ENCODE measurements at places on chromosomes 16 and 17. TPM values are rescaled to one million over a fixed set of nuclear protein-coding genes. Genes with fewer than 3 reads are reported as not detected.

The GLIS2 gene
- 58.6 TPM for total RNA-seq

The PTGES3L gene
- total RNA-seq, result 0.35 TPM

The TSPAN10 gene
- total RNA-seq, result 1.1 TPM

DNA sequence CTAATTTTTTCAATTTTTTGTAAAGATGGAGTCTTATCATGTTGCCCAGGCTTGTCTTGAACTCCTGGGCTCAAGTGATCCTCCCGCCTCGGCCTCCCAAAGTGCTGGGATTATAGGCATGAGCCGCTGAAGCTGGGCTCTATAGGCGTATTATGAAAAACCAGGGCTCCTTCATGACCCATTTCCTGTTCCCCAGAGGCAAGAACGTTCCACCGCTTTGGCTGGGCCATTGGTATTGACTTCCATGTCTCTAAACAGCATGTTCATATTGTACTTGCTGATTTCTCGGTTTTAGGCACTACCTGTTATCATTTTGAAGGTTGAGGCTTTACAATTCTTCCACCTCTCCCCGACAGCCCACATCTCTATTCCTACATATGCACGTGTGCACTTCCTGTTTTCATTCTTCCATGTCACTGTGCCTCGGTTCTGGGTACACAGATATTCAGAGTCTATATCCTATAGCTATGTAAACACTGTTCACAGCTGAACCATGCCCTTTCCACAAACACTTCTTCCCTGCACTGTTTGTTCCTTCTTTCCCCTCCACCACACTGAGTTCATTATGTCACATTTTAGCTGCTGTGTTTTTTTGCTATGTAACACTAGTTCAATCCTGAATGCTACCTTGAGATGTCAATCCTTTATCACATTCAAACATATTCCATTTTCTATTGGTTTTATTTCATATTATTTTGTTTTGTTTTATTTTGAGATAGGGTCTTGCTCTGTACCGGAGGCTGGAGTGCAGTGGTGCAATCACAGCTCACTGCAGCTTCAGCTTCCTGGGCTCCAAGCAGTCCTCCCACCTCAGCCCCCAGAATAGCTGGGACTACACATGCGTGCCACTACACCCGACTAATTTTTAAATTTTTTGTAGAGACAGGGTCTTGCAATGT, 16.8 kb upstream of the MAPK3 start:
- DNase-seq, result no peak

- no peak for DNase-seq
Measured at GRCh38 chr17:72270273-72270924, 149.6 kb downstream of the SOX9 start.

GRCh38 chr16:85077576-85078125, 34.6 kb downstream of the CIBAR2 start:
- no peak for DNase-seq

GRCh38 chr17:33901085-33901484, 354.0 kb upstream of the CCL2 start:
- DNase-seq, result no peak

GRCh38 chr16:84504420-84505248, at the start of gene MEAK7:
TSS of gene MEAK7 (minus strand) at chr16:84504659. CDS start at chr16:84498086, 6,573 bp downstream.
- peak; percentile 99 for DNase-seq

DNA sequence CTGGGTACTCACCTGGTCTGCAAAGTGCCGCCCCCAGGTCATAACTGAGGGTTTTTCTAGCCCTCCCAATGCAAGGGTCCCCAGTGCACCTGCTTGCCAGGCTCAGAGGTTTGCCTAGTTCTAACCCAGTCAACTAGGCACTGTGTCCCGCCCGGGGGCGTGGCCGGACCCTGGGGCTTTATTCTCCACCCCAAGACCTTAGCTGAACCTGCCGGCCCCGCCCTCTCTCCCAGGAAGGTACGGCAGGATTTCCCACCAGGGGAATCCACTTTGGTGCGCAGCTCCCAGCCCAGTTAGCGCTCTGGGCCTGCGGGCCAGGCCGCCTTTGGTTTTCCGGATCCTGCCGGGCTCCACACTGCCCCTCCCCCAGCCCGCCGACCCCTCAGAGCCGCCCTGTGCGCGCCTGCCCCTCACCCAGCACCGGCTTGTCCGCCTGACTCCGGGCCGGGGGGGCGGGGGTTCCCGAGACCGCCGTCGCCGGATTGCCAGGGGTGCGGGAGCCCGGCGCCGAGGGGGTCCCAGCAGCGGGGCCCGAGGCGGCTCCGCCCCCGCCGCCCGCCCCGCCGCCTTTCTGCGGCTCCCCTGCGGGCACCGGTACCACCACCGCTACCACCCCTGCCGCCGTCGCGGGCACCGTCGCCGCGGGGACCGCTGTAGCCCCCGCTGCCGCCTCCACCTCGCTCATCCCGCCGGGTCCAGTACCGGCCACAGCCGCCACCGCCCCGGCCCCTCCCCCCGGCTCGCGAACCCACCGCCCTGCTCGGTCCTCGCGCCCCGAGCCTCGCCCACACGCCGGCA, 424 bp downstream of the YBX2 start:
- no peak for DNase-seq

DNA sequence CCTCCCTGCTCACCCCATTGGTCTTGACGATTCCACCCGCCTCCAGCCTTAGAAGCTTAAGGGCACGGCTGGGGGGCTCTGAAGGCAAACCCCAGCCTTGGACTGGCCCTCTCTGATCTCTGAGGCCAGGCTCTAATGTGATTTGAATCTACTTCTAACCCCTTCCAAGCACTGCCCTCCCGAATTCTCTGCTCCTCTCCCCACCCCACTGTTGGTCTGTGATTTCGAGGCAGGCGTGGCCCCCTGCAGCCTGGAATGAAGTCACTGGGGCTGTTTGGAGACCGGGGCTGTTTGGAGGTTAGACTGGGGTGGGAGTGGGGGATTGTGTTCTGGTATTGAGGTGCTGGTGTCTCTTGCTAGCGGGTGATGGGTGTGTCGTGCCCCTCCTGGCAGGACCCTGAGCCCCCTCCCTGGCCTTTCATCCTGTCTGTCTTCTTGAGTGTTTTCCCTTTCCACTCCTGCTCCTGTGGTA, 2.2 kb downstream of the GRB7 start:
- no peak for DNase-seq

- no peak for DNase-seq
Measured at GRCh38 chr17:73291260-73291801, 20.5 kb downstream of the CDC42EP4 start.

GRCh38 chr16:22933173-22933572, 119.2 kb downstream of the HS3ST2 start:
- DNase-seq, result no peak

GRCh38 chr17:42878123-42878880, 22.3 kb upstream of the G6PC1 start:
- DNase-seq, result no peak

GRCh38 chr16:22971346-22971924, 157.5 kb downstream of the HS3ST2 start:
- peak; percentile 21 for DNase-seq

Measured in osteocyte (in vitro differentiated cells).